ENCODE measurements at places on chromosomes 2 and 18.

GRCh38 chr2:209642146-209642820 lies 129.3 kb upstream of the UNC80 start:
- no peak for DNase-seq

DNA sequence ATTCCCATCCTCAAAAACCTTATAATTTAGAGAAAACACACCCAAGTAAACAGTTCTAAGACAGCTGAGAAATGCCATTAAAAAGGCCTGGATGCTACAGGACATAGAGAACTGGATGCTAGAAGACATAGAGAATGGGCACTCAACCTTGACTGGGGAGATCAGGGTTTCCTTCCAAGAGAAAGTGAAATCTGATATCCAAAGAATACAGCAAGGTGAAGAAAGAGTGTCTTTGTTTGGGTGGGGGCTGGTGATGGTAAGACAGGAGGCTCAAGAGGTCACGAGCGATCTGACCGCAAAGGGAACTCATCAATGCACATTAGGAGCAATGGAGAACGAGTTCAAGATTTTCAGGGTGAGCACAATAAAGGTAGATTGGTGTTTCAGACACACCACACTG lies 31.6 kb downstream of the EPB41L3 start:
- no peak for DNase-seq

- DNase-seq, result no peak
Measured at GRCh38 chr2:99725820-99726219, 236.0 kb upstream of the REV1 start.

- DNase-seq, result no peak
Measured at GRCh38 chr2:170745305-170745704, 24.9 kb upstream of the ERICH2 start.

- DNase-seq, result no peak
Measured at GRCh38 chr2:239928391-239929350, 96.5 kb downstream of the NDUFA10 start.

DNA sequence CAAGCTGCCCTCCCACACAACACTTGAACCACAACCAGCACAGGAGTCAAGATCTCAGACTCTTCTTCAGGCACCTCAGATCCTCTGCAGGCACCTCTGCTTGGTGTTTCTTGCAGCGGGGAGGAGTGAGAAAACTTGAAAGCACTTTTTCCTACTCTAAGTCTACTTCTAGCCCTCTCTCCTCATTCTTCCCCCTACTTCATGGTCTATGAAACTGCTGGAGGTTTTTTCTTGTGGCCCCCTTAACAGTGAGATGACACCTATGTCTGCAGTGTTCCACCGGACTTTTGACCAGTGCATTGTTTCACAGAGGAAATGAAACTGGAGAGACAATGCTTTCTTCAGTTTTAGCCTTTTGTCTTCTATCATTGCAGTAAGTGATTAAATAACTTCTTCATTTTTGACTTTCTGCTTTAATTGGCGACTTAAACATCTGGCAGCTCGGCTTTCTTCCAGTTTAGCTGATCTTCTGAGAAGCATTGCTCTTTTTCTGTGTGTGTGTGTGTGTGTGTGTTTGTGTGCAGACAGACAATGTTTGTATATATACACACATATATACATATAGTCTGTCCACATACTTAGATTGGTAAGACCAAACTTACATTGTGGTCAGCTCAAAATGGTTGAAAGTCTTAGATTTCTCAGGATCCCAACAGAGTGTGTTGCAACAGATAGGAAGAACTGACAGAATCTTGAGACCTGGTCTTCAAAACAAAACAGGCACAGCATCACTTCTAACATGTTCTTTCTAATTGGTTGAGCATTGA lies 1474.0 kb upstream of the TMEFF2 start:
- DNase-seq, result no peak

GRCh38 chr2:233654501-233654900 lies 17.2 kb upstream of the UGT1A9 start:
- no peak for DNase-seq

- DNase-seq, result no peak
Measured at GRCh38 chr2:206154197-206154596, 5.0 kb downstream of the NDUFS1 start.

Measured in NT2/D1 (cell line).